Naive thymus-derived CD4-positive, alpha-beta T cell (primary cell): ENCODE measurements at places on chromosomes 5 and 9. TPM values are rescaled to one million over a fixed set of nuclear protein-coding genes. Genes with fewer than 3 reads are reported as not detected.

DNA sequence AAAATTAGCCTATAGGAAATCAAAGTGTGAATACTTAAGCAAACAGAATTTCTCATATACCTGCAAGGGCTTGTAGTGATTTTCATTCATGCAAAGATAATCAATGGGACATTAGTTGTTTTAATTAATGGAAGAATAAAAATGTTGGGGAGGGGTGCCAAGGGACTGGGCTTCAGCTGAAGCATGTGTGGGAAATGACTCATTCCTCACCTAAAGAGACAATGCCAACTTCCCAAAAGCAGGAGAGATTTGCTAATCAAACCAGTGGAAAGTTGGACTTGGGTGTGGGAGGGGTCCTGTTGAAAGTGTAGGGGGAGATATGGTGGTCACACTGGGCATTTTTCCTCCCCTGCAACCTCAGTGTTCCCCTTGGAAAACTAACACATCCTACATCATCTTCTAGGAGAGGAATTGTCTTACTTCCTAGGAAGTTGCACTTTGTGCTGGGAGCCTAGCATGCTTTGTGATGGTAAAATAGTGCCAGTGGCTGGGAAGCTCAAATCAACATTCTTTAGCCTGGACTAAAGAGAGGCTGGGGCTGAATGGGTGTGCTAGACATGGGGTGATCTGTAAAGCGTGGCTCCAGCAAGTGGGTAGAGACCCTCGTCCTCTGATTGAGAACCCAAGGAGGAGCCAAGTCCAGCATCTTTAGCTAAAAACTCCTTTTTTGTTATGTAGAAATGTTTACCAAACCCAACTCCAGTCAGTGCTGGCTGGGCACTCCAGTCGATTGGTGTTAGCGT is 6.4 kb upstream of the LHX2 start:
- no peaks in the 10 kb centered on the region for H3K36me3 ChIP-seq
- DNase-seq: no peak
- H3K4me1 ChIP-seq: no peaks in the 10 kb centered on the region
- no peak overlapping the region for H3K4me3 ChIP-seq
- H3K27ac ChIP-seq: no peak overlapping the region

GRCh38 chr5:143938230-143938629 is 126.3 kb downstream of the HMHB1 start:
- no peak for DNase-seq
- H3K36me3 ChIP-seq: no peaks in the 10 kb centered on the region
- no peaks in the 10 kb centered on the region for H3K27me3 ChIP-seq
- H3K4me1 ChIP-seq: no peaks in the 10 kb centered on the region
- H3K4me3 ChIP-seq: no peak overlapping the region
- H3K27ac ChIP-seq: no peak overlapping the region

DNA sequence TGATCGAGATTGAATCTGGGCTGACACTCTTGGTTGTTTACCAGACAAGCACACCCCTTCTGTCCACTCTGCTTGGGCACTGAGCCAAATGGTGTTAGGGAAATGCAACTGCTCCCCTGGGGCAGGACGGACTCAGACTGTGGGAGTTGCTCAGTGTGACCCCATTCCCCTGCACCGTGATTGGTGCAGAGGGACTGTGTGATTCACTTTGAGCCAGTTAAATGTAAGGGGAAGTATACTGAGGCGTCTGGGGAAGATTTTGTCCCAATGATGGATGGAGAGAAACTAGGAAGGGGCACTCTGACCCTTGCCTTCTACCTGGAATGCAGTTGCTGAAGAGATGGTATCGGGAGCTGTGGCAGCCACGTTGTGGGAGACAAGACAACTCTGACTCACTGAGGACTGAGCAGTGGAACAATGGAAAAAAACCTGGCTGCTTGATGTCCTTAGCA is 196.0 kb upstream of the ANKRD55 start:
- no peaks in the 10 kb centered on the region for H3K4me1 ChIP-seq
- no peaks in the 10 kb centered on the region for H3K27me3 ChIP-seq
- no peak overlapping the region for H3K27ac ChIP-seq
- no peaks in the 10 kb centered on the region for H3K36me3 ChIP-seq
- H3K4me3 ChIP-seq: no peak overlapping the region

The C9 gene
- not detected for total RNA-seq

- no peak overlapping the region for H3K4me3 ChIP-seq
- DNase-seq: no peak
- H3K27ac ChIP-seq: no peak overlapping the region
- no peaks in the 10 kb centered on the region for H3K4me1 ChIP-seq
These were observed 1094.5 kb upstream of the CDH6 start for GRCh38 chr5:30098940-30099339.
